ENCODE measurements at places on chromosomes 5 and 9. TPM values are rescaled to one million over a fixed set of nuclear protein-coding genes. Genes with fewer than 3 reads are reported as not detected.

SPRY4 gene
- 60.9 TPM for polyA plus RNA-seq

RNF208 gene
- polyA plus RNA-seq: 4.9 TPM

CCDC192 gene
- polyA plus RNA-seq: 0.90 TPM

MSH3 gene
- 17.4 TPM for polyA plus RNA-seq

GRCh38 chr5:175596761-175597189, 61.1 kb upstream of the HRH2 start:
- DNase-seq: no peak

DNA sequence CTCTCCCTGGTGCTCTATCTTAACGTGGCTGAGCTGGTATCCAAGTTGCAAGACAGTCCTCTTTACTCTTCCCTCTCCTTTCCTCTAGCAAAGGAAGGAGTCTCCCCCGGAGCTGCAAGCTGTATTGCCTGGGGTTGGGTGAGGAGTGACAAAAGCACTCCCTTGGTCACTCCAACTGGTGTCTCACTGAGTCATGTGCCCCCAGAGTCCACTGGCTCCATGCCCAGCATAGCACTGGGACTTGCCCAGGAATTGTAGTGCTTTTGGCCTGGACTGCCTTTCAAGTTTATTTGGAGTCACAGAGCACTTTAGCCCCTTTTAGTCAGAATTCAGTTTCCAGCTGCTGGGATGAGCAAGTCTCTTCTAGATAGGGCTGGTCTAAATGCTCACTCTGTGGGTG, 82.6 kb upstream of the FST start:
- no peak for DNase-seq

DNA sequence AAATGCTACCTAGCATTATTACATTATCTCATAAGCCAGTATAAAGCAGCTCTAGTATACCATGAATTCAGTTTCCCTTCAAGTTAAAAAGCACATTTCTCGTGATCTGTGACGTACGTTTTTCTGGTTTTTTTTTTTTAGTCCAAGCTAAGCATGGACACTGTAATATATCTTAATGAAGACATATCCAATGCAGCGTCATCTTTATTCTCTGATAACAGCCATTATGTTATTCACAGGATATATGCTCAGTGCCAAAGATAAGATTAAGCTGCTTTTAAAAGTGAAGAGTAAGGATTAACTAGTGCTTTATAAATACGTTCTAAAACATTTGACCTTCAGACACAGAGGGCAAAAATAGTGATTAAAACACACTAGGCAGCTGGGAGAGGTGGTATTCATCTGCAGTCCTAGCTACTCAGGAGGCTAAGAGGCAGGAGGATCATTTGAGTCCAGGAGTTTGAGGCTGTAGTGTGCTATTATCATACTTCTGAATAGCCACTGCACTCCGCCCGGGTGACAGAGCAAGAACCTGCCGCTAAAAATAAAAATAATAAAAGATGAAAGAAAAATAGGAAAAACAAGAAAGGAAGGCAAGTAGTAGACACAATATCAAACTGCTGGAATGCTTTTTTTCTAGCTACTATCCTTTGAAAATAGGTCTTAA, 7.7 kb downstream of the CSNK1A1 start:
- DNase-seq: no peak

GRCh38 chr5:95393279-95393678, 2.1 kb downstream of the FAM81B start:
- DNase-seq: no peak

GRCh38 chr9:121363622-121363961, 6.5 kb downstream of the STOM start:
- DNase-seq: no peak
